HL-60 (cell line): ENCODE measurements at places on chromosomes 6 and 20.

GRCh38 chr20:62832212-62832922 lies 15.5 kb downstream of the COL9A3 start:
- DNase-seq, result peak; percentile 84

- DNase-seq, result no peak
Observed at GRCh38 chr6:145731447-145731846, 3.9 kb downstream of the EPM2A start.

DNA sequence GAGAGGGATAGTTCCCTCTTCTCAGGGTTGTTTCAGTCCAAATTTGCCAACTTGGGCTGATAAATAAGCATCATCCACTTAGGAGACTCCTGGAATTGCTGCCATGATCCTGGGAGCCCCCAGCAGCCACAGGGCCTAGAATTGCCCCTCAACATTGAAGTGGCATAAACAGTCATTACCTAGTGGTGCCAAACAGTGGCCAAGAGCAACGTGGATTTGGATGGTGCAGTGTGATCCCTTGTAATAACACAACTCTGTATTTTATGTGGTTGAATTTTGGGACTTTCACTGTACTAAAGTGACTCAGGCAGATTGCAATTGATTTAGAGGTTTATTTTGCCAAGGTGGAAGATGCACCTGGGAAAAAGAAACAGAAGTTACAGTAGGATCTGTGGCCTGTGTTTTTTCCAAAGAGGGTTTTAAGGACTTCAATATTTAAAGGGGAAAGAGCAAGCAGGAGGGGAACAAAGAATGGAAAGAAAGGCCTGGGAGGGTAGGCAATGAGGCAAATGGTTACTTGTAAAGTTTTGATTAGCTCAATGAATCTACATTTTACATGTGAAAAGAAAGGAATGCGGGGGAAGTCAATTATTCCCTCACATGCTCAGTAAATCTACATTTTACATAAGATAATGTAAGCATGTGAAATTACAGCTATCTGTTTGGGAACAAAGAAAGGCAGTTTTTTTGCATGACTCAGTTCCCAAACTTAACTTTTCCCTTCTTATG lies 168.0 kb upstream of the NOX3 start:
- no peak for DNase-seq

DNA sequence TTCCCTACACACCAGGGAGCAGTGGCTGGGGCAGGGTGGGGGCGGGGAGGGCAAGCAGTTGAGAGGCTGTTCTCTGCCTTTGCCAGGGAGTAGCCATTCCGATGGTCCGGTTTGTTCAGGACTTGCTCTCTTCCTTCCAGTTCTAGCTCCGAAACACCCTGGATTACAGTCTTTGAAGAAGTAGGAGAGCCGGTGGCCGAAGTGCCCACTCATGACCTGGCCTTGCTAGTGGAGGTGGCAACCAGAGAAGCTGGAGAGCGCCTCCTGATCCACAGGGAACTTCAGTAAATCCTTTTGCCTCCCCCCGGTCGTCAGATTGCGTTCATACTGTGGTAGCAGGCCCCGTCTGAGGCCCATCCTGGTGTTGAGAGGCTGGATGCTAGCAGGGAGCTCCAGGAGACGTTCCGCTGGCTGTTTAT lies 92.8 kb downstream of the ARID1B start:
- no peak for DNase-seq
